ENCODE measurements at places on chromosomes 5 and 9.
A peak's percentile ranks its signal among the peaks of the same experiment; 100 is the strongest.

DNA sequence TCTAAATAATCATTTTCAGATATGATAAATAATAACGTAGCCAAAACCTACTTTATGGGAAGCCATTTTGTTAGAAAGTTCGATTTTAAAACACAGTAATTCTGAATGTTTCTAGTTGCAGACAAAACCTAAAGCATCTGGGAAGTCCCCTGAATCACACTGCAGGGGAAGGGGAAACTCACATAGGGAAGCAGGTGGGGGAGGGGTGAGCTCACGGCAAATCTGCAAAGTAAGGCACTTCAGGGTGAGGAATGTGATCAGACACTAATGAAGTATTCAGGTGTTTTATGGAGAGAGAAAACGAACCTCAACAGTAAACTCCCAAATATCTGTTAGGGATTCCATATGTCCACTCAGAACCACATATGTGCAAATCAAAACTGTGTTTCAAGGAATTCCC lies 70.7 kb downstream of the EPB41L4A start:
- no peak for DNase-seq

- DNase-seq = no peak
These were observed 27.0 kb downstream of the SLC22A4 start for GRCh38 chr5:132321109-132321721.

DNA sequence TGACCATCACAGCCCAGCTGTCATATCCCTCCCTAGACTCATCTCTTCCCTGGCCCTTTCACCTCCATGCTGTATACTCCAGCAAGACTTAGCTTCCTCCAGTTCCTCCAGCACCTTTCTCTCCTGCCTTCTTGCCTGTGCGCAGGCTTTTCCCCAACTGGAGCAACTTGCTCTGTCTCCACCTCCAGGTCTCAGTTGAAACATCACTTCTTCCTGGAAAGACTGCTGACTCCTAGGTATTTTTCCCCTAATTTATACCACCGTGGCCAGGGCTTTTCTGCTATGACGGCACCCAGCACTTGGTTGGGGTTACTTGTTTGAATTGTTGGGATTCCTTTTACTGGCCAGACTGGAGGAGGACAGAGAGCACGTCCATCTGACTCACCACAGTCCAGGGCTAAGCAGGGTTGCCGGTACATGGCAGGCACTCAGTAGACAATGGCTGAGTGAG lies 67.5 kb downstream of the KCNIP1 start:
- DNase-seq = no peak

GRCh38 chr5:65728218-65728617 lies 6.2 kb downstream of the NLN start:
- DNase-seq = no peak

DNA sequence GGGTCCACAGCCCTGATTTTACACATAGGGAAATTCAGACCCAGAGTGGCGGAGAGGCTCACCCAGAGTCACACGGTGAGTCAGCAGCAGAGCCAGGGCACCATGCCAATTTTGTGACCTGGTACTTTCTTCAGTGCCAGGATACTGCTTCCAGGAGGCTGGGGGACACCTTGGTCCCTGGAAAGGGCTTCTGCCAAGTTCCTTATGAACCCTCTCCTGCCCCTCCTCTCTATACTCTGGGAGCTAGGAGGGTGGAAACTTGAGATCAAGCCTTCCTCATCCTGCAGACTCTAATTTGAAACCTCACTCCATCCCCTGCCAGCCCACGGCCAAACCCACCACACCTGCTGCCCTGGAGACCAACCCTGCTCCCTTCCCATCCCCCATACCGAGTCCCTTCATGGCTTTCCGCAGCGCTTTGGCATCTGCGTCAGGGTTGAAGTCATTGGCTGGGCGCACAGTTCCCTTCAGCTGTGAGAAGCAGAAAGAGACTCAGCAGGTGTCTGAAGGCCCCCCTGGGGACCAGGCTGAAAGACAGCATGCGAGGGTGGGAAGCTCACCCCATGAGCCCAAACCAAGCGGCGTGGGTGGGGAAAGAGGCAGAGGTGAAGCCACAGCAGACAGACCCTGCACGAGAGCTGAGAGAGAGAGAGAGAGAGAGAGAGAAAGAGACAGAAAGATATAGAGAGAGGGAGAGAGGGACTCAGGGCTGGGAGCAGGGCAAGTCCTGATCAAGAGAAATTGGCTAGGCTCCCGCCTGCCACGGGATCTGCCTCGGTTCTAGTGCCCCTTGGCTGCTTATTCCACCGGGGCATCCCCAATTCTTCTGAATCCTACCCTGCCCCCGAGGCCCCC lies 33.5 kb downstream of the ANXA6 start:
- DNase-seq = no peak

GRCh38 chr5:64632251-64632650 lies 58.1 kb upstream of the SHISAL2B start:
- DNase-seq = no peak

DNA sequence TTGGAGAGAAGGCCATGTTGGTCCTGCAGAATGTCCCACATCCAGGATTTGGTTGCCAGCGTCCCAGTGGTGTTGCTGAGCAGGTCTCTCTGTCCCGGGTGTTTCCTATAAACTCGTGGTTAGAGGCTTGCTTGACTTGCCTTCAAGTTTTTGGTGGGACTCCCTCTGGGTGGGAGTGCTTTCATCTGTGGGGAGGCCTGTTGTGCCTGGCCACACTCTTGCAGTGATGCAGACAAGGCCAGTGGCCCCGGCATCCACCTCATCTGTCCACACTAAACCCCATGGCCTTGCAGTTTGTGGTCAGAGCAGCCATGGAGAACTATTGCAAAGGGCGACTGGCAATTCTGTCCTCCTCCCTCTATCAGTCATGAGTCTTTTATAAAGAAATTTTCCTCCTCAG lies 71.8 kb downstream of the PHF2 start:
- DNase-seq = no peak

DNA sequence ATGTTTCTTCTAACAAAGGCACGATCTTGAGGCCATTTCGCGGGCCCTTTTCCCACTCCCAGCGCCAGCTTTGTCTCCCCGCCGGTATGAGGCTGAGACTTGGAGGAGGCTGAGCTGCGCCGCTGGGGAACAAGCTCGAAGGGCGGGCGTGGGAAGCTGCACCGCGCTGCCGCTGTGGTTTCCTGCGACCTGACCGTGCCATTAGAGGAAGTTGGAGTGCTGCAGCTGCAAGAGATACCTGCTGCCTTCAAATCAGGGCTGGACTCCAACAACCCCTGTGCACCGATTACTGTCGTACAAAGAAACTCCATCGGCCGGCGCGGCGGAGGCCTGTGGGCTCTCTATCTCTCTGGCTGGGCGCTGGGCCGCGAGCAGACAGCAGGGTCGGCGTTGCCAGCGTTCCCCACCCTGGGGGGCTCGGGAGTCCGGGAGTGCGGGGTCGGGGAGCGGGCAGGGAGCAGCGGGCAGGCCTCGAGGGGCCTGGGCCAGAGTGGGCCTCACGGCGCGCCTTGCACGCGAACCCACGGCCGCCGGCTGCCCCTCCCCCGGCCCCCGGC lies 1.3 kb upstream of the ERBIN start:
- peak; percentile 36 for DNase-seq

- no peak for DNase-seq
These were observed 313.1 kb upstream of the CLINT1 start for GRCh38 chr5:158172005-158172404.

DNA sequence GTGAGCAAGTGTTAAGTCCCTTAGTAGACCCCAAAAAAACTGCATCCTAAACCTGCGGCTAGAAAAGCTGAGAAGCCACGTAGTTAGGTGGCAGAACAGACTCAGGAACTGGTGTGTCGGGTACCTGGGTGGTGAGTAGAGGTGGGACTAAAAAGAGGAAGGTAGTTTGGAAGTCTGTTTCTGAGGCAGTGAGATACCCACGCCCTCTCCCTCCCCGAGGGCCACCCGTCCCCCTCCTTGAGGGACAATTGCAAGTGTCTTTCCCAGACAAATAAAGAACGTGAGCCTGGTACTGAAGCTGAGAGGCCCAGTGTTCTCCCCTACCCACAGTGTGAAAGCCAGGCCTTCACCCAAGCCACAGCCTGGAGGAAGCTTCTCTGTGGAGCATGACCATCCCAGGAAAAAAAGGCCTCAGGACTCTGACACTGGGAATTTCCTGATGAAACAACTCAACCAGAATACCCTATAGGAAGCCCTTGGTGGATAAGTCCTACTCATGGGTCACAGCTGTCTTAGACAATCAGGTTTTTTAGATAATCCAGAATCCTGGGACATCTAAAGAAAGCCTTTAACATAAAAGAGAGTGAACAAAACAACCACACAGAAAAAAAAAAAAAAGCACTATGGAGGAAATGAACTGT lies 7.0 kb upstream of the CD74 start:
- DNase-seq = no peak

DNA sequence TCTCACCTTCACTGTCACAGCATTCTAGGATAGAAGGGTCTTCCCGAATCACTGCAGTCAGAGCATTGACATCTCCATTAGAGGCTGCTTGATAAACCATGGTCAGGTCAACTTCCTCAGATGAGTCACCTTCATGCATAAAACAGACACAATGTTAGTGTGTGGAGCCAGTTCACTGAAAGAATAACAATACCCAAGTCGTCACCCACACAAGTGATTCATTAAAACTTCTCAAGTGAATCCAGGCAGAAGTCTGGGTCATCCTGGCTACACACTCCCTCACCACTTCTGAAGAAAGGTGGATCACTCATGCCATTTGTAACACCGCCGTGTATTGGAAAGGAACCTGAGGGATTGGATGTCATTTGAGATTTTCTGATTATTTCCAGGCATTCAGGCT lies 49.6 kb downstream of the ANKRD55 start:
- DNase-seq = no peak

DNA sequence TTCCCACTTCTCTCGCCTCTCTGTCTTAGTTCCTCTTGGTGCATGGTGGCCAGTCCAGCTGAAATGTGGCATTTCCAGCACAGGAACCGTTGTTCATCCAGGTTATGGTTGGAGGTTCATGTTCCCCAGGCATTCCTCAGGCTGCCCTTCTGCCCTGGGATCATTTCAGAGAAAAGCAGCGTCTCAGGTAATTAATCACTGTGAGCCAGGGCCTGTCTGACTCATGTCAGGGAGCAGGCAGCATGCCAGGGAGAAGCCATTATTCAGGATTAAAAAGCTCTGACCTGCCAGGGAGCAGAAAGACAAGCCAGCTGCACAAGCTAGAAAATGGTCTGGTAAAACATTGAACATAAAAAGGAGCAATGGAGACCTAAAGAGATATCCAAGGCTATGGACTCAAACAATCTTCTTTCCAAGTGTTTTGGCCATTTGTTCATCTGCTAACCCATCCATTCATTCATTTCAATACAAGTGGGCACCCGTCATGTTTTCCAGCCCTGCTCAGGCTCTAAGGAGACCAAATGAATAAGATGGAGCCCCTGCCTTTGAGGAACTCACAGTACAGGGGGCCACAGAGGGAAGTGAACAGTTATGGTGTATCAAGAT lies 241.4 kb downstream of the DRD1 start:
- peak; percentile 7 for DNase-seq

GRCh38 chr5:24208686-24209106 lies 436.1 kb downstream of the CDH10 start:
- DNase-seq = peak; percentile 76

DNA sequence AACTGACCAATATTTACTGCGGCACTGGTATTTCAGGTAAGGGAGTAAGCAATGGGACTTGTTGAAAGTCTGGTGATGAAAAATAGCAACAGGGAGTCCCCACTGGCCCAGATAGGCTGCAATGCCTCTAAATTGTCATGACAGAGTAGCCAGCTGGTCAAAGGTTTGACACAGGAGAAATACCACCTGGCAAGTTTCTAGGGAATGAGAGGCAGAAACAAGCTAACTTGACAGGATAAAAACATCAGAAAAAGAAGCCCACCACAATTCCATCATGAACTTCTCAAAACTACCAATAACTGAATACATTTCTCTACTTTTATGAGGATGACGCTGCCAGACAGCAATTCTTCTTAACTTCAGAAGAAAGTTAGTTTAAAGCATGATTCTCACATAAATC lies 99.8 kb downstream of the STRBP start:
- no peak for DNase-seq

GRCh38 chr5:154686490-154686889 lies 68.7 kb upstream of the LARP1 start:
- DNase-seq = no peak

DNA sequence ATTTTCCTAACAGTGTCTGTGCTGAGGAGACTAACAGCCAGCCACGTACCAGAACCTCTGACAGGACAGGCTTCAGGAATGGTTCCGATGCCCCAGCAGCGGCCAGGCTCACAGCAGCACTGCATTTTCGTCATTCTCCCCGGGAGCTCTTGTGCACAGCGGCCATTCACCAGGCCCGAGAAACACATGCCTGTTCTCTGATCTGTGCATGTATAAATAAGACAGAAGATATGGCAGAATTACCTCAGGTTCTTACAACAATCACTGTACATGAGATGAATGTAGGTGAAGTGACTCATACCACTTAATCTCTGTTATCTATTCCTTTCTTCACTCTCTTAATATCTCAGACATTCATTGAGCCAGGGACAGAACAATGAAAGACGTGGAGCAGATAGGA lies 143.0 kb downstream of the FBN2 start:
- DNase-seq = no peak

GRCh38 chr5:120823328-120823727 lies 359.2 kb downstream of the PRR16 start:
- DNase-seq = no peak

DNA sequence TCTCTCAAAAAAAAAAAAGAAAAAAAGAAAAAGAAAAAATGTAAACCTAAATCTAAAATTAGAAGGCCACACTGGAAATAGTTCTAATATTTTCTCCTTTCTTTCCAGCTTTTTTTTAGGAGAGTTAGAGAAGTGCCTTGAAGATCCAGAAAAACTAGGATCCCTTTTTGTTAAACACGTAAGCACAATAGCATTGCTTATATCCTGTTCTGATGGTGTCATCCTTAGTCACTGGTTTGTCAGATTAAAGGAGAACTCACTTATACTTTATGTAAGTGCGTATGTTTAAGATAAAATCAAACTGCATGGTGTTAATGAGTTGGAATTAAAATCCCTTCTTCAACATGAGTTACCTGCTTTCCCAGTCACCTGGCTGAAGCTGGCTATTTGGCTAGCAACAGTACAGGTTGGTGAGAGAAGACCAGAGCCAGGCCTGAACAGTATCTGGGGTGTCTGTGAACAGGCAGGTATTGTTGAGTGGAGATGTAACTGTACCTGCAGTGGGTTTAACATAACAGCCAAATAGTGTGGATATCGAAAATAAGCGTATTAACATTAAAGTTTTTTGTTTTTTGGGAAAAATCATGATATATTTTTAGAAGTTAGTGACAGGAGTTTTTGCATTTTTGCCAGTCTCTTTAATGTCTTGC lies 104.7 kb upstream of the OTULINL start:
- DNase-seq = no peak

DNA sequence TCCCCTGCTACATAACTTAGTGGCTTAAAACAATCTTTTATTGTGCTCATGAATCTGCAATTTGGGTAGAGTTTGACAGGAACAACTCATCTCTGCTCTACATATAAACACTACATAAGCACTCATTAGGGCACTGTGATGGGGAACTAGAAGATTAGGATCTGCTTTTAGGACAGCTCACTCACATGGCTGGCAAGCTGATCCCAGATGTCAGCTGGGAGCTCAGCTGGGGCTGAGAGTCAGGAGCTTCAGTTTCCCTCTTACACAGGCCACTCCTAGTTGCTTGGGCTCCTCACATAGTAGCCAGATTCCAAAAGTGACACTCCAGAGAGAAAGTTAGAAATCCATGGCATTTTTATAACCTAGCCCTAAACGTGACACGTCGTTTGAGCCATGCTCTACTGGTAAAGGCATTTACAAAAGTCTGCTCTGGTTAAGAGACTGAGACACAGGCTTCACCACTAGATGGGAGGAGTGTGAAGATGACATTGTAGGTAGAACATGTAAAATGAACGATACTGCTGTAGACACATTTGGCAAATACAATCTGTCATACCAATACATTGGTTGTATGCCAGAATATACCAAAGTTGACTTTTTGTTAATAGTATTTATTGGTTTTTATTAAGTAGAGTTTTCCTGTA lies 23.6 kb downstream of the SCAI start:
- no peak for DNase-seq
